ENCODE measurements at places on chromosomes 16 and 17.

GRCh38 chr17:41571561-41572434 lies at the start of gene KRT9:
Gene KRT9, minus strand, starts transcription at chr17:41572059. Its CDS starts 67 bp downstream, at chr17:41571992.
- DNase-seq = no peak

DNA sequence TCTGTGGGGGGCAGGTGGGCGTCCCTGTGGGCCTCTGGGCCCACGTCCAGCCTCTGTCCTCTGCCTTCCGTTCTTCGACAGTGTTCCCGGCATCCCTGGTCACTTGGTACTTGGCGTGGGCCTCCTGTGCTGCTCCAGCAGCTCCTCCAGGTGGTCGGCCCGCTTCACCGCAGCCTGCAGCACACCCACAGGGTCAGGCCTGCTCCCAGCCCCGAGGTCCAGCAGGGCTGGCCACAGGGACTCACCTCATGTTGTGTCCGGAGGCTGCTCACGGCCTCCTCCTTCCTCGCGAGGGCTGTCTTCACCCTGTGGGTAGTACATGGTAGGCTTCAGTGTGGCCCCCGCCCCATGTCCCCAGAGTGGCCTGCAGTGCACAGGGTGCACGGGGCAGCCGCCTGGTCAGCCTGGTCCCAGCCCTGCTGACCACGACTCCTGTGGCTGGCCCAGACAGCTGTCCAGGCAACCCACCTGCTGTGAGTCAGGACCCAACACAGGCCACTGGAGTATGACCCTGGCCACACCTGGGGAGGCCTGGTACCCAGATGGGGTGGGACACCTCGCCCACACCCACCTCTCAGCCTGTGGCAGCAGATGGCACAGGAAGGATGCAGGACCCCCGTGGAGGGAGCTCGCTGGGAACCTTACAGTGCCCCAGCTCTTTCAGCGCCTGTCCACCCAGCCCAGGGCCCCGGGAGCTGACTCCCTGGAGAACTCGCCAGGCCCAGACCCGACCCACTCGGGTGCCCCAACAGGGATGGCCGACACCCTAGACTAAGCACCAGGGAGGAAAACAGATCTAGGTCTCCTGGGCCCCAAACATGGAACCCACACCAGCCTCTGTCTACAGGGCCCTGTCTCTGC lies 23.9 kb upstream of the AATK start:
- DNase-seq = no peak

DNA sequence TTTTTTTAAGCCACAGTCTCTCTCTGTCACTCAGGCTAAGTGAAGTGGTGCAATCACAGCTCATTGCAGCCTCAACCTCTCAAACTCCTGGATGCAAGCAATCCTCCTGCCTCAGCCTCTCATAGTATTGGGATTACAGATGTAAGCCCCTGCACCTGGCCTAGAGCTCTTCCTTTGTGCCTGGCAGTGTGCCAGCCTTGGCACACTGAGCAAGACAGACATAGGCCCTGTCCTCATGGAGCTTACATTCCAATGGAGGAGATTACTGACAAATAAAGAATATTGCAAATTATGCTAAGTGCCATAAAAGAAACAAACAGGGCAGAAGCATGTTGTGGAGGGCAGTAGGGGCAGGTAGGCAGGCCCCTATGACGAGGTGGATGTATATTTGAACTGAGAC lies 920 bp upstream of the CNGB1 start:
- no peak for DNase-seq

- no peak for DNase-seq
These were observed 9.6 kb downstream of the POLR2C start for GRCh38 chr16:57471852-57472664.

- no peak for DNase-seq
These were observed 6.0 kb upstream of the KRT38 start for GRCh38 chr17:41446806-41447205.

DNA sequence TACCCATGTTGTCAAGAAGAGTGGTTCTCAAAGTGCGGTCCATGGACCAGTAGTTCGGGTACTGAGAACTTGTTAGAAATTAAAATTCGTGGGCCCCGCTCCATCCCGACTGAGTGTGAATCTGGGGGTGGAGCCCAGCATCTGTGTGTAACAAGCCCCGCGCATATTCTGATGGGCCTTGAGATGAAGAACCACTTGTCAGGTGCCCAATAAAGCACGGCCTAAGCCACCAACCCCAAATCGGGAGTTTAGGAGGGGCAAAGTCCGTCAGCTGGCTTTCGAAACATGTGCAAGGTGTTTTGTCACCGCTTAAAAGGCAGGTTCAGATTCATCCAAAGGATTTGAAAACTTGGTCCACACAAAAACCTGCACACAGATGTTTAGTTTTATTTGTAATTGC lies 29.5 kb downstream of the PSMD12 start:
- no peak for DNase-seq

- no peak for DNase-seq
These were observed 565 bp downstream of the DPEP1 start for GRCh38 chr16:89613954-89614459.

GRCh38 chr16:79835194-79835593 lies 234.7 kb upstream of the MAF start:
- DNase-seq = no peak

DNA sequence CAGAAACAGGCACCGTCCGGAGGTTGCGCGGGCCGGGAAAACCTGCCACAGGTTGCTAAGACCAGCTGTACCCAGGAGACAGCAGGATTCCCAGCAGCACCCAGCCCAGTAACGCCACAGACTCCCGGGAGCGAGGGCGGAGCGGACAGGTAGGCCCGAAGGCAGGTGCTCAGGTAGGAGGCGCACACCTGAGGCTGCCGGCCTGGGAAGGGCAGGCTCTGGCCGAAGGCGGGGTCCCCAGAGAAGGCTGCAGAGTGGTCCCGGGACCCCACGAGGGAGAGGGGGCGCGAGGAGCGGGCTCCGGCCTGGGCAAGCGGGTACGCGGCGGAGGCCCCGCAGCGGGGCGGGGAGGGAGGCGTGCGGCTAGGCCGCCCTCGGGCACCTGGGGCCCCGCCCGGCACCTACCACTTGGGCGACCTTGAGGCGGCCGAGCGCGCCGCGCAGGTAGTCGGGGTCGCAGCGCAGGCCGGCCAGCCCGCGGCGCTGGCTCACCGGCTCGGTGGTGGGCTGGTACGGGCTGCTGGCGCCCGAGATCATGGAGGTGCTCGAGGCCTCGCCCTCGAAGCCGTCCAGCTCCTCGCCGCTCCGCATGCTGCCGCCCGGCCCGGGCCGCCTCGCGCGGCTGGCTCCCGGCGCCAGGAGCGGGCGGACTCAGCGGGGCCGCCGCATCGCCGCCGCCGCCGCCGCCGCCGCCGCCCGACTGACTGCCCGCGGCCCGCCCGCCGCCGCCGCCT lies 441 bp downstream of the CMTM4 start:
- DNase-seq = no peak

GRCh38 chr16:85207357-85207921 lies 95.2 kb upstream of the CIBAR2 start:
- DNase-seq = no peak

DNA sequence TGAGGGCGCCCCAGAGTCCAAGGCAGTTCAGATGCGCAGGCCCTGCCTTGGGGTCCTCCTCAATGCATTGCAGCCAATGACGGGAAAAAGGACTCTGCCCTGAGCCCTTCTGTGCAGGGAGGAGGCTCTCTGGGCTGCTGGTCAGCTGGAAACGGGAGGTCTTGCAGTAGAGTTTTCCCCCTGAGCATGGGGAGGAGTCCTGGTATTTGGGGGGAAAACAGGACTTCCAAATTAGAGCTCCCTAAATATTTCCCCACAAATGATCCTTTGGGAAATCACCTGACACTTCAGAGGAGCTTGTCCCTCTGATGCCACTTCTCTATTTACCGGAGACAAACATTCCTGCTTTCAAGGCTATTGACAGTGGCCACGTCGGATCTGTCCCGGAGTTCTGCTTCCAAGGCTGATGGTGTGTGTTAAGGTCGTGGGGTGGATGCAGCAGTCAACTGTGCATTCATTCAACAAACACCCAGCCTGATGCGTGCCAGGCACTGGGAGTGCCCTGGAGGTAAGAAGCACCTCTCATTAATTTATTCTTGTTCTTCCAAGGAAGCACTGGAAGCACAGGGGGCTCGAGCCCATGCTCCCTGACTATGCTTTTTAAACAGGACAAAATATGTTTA lies 73.0 kb upstream of the DNAH17 start:
- no peak for DNase-seq

GRCh38 chr17:47266782-47267181 lies 13.2 kb downstream of the ITGB3 start:
- DNase-seq = no peak

DNA sequence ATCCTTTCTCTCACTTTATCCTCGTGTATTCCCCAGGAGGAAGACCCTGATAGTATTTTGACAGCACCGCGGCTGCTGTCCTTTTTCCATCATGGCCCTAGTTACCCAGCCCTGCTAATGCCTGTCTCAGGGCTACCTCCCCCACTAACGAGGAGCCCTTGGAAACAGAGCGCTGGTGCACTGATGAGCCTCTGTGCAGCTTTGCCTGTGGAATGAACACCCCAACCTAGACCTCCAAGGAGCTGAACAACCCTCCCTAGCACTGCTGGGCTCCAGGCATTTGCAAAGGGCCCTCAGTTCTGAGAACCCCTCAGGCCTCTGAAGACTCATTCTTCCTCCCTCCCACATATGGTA lies 23.3 kb upstream of the CCL1 start:
- no peak for DNase-seq

DNA sequence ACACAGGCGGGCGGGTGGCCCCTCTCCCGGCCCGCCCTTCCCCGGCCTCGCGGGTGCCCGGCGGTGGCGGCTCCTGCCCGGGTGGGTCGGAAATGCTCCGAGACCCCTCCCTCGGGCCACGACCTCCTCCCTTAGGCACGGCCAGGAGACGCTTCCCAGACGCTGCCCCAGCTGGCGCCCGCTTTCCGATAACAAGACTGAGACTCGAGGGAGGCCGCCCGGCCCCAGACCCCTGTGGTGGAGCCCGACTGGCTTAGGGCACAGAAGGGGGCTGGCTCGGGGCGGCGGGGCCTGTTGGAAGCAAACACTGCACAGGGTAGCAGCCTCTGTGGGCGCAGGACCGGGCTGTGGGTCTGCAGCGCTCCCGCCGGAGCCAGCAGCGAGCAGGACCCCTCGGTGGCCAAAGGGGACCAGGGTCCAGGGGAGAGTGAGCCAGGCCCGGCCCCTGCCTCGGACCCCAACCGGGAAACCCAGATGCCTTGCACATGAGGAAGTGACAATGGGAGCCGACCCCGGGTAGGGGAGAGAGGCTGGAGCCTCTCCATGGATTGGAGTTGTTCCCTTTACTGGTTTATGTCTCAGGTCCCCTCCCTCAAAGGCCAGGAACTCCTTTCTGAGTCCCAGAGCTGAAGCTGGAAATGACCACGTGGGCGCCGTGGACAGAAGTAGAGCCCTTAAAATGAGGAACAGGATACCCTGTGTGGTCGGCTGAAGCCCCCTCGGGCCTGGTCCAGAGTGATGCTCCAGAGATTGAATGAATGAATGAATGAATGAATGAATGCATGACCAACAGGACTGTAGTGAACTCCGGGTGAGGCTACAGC lies 19.8 kb upstream of the ADCY7 start:
- no peak for DNase-seq

GRCh38 chr17:57092171-57092570 lies 7.1 kb downstream of the AKAP1 start:
- no peak for DNase-seq

GRCh38 chr17:18182978-18183333 lies 672 bp upstream of the ALKBH5 start:
- DNase-seq = no peak

DNA sequence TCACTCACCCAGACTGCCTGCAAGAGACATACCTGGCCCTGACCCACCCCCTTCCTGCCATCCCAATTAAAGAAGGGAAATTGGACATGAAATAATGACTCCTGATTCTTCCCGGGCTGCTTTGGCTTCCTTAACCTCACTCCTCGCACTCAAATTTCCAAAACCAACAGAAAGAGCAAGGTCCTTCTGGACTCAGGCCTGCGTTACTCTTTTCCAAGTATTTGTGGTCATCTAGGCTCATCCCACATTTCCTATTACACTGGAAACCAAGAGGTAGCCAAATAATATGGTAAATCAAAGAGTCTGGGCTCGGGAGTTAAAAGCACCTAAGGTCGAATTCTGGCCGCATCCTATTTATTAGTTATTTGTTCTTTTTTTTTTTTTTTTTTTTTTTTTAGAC lies 359.3 kb downstream of the NPIPA8 start:
- no peak for DNase-seq

- no peak for DNase-seq
These were observed at the start of gene CASKIN1 for GRCh38 chr16:2196162-2196980. Gene CASKIN1, minus strand, starts transcription at chr16:2196605. Its CDS starts 173 bp downstream, at chr16:2196432.

DNA sequence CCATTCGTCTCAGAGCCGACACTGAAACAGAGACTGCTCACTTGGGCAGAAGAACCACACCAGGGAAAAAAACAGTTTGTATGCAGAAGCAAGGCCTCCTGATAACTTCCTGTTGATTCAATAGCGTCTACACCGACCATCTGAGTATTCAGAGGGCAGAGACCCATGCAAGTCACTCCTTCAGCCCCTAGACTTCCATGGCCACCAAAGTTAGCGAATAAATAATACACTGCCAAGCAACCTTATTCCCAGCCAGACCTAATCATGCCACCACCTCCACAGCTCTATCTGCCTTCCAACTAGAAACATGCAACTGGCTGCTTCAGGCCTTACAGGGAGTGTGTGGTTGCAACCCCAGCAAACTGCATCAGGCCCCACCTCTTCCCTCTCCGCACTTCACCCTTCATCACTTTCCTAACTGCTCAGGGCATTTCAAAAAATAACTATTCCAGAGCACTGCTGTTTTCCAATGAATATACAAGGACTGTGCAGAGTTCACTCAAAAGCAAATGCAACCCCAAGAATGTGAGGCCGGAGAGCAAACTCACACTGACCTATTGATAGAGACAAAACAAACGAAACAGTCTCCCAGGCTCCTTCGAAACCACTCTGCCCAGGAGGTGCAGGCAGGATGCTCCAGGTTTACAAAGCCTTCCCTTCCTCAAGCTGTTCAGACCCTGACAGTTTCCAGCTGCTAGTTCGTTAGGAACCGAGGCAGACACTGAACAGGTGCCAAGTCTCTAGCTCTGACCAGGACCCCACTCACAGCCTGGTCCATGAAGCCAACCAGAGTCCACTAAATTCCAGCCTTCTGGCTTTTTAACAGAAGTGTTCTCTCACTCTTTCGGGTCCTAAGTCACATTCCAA lies 3.6 kb downstream of the USP7 start:
- no peak for DNase-seq

- DNase-seq = no peak
These were observed 52.5 kb upstream of the CLEC3A start for GRCh38 chr16:77969861-77970260.

- no peak for DNase-seq
These were observed 3.7 kb upstream of the SLC6A2 start for GRCh38 chr16:55651841-55652824.

Data from smooth muscle cell of the brain vasculature (primary cell).